Lung microvascular endothelial cell (primary cell): ENCODE measurements at places on chromosomes 4 and X.

DNA sequence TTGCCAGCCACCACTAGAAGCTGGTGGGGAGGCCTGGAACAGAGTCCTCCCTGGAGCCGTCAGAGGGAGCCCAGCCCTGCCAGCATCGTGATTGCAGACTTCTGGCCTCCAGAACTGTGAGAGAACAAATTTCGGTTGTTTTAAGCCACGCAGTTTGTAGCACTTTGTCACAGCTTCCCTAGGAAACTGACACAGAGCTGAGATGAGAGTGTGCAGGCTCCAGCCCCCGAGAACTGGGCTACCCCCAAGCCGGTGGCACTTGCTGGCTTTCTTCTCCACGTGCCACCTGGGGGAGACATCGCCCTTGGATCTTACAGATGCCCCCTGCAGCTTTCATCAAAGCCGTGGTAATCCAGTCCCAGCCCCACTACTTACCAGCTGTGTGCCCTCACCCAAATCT is 83.7 kb downstream of the PPP2R2C start:
- no peak for DNase-seq

GRCh38 chr4:54659749-54660535 is 2.2 kb downstream of the KIT start:
- DNase-seq = no peak

GRCh38 chr4:784401-785331 is 41.3 kb downstream of the CPLX1 start:
- no peak for DNase-seq

- DNase-seq = no peak
Measured at GRCh38 chr4:75345423-75345822, 168.8 kb downstream of the RCHY1 start.

- no peak for DNase-seq
Measured at GRCh38 chrX:13691841-13692371, 3.0 kb downstream of the RAB9A start.
